ENCODE measurements at places on chromosomes 4 and X.

GRCh38 chrX:122890729-122891128 is 293.3 kb upstream of the GRIA3 start:
- no peak for DNase-seq

- DNase-seq: no peak
Observed at GRCh38 chrX:132958091-132958703, at the start of gene HS6ST2. Gene HS6ST2 (minus strand): TSS chrX:132958629.

- no peak for DNase-seq
Observed at GRCh38 chr4:186318481-186318880, 52.5 kb downstream of the F11 start.

- no peak for DNase-seq
Observed at GRCh38 chr4:46844325-46844917, 64.6 kb downstream of the COX7B2 start.

GRCh38 chr4:95080969-95081368 is 323.2 kb downstream of the BMPR1B start:
- no peak for DNase-seq

DNA sequence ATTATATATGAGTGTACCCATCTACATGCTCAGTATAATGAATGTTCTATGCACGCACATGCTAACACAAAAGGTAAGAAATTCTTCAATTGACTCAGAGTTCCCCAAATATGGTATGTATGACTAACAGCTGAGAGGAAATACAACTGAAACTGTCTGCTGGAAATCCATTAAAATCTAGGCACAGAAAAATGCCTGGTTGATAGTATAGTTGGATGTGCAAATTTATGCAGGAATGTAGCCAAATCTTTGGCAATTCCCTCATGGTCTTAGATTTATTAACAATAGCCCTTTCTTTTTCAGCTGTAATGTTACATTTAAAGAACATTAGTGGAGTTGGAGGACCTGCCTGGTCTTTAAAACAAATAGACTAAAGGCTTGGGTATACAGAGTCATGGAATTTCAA is 5.5 kb downstream of the CAMK2D start:
- DNase-seq: no peak

GRCh38 chr4:40840255-40840984 is 90.7 kb downstream of the NSUN7 start:
- no peak for DNase-seq

DNA sequence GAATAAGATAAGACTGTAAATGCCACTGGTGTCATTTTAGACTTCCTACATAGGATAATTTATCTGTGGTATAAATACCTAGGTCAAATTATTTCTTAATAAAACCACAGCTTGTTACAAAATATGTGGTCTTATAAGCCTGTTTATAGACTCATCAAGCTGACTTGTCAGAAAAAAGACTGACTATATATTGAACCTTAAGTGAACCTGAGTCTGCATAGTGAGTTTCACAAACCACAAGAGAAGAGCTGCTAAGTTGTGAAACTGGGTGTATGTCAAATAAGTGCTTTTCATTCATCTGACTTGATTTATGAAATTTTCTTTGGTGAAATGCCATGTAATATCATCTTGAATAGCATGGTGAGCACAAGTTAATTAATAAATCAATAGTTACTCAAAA is 48.4 kb upstream of the TMPRSS11A start:
- no peak for DNase-seq

- DNase-seq: no peak
Observed at GRCh38 chr4:25320336-25320735, 7.8 kb downstream of the ZCCHC4 start.

GRCh38 chrX:38805432-38806389 is 4.5 kb downstream of the MID1IP1 start:
- no peak for DNase-seq

DNA sequence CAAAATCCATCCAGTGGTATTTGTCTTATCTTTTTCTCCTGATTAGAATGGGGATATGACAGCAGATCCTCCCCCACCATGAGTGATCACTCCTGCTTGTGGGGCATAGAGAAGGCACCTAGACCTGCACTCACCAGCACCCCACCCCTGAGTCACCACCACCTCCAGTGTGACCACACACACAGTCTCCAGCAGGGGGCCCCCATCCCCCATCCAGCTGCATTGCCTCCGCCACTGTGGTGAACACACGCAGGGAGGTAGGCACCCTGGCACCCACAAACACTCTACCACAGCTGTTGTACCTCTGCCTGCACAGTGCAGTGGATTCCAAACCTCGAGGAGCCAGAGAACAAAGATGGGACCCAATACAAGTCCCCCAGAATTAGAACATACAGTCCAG is 9.0 kb upstream of the MAGEA8 start:
- no peak for DNase-seq

DNA sequence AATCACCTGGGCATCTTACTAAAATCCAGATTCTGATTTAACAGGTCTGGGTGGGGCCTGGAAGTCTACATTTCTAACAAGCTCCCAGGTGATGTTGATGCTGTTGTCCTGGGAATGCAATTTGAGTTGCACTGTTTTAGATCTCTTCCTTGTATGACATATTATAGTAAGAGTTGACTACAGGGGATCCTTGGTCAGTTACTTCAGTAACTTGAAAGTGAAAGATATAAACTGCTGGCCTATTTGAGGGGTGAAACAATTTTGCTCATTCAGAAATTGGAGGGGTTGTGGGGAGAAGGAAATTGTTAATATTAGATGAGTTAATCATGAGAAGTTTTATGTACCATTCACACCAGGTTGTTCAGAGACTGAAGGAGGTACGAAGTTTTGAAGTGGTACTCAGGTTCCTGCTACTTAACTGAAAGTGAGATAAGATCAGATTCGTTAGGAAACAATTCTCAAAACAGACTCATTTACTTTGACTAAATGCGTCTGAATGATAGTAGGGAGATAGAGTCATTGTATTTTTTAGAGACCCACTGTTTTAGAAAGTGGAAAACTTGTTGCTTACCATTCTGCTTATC is 12.5 kb downstream of the SH2D1A start:
- DNase-seq: no peak

DNA sequence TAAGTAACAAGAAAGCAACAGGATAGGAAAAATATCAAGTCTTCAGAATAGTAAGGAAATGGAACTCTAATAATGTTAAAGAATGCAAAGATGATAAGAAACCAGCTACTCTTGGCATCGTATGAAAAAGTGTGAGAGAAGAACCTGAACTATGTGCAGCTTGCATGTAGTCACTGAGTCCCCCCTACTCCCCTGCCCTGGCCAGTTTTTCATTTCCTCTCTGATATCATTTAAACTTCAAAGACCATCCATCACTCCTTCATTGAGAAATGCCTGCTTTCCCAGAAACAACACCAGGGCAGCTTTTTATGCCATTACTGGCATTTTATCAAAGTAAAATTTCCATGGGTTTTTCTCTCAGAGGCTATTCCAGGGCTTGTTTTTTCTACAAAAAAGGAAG is 28.1 kb downstream of the INPP4B start:
- no peak for DNase-seq

DNA sequence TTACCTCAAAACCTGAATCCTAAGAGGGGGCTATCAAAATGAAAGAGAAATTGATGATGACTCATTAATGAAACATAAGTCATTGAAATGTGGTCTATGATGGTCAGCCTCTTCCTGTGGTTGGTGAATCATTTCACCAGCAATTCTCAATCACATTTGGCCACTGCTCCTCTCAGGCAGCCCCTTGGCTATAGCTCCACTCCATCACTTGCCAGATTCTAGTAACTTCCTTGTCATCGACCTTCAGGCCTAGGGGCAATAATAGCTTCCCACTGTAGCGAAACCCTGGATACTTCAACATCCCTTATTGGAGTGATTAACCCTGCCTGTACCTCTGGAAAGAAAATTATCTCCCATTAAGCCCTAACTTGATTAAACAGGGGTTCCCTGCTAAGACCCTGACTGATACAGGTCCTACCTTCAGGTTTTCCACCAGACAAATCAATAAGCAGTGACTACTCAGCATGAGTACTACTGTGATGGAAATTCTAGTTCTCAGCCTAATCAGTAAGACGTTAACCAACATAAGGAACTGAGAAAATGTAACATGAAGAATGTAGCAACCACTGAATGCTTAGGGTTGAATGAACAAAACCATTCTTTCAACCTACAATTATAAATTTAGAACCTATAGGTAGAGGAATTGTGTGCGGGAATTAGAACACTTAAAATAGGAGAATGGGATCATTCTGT is 30.4 kb downstream of the ADH7 start:
- no peak for DNase-seq

DNA sequence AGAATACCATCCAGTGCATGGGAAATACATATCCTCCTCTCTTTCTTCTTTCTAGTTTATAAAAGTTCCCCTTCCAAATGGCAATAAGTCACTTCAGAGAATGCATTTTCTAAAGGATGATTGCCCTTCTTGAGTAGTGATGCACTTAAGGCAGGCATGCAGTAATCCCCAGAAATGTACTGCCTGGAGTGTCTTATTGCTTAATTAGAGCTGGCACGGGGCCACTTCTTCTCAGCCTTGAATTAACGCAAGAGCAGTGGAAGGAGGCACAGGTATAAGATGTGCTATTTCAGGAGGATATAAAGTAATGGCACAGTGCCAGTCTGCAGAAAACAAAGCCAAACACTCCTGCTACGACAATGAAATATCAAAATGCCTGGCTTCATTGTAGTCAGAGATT is 371.4 kb upstream of the FAM241A start:
- no peak for DNase-seq

- no peak for DNase-seq
Observed at GRCh38 chr4:40844261-40844660, 94.5 kb downstream of the NSUN7 start.

- DNase-seq: peak; percentile 72
Observed at GRCh38 chrX:107738768-107739167, 36.8 kb downstream of the TSC22D3 start.
